ENCODE measurements at places on chromosomes 11 and 22.

- H3K4me1 ChIP-seq: peaks cover 4% of the 10 kb centered on the region
- no peaks in the 10 kb centered on the region for H3K36me3 ChIP-seq
- no peak for DNase-seq
- no peak overlapping the region for H3K4me3 ChIP-seq
These were observed 20.6 kb downstream of the TMPRSS6 start for GRCh38 chr22:37088750-37089408.

GRCh38 chr11:86949995-86950660 lies 5.1 kb downstream of the FZD4 start:
- no peak overlapping the region for H3K27ac ChIP-seq
- peaks cover 19% of the 10 kb centered on the region for H3K27me3 ChIP-seq
- H3K4me3 ChIP-seq: no peak overlapping the region
- H3K36me3 ChIP-seq: peaks cover 28% of the 10 kb centered on the region
- no peak for DNase-seq
- H3K4me1 ChIP-seq: peaks cover 34% of the 10 kb centered on the region

DNA sequence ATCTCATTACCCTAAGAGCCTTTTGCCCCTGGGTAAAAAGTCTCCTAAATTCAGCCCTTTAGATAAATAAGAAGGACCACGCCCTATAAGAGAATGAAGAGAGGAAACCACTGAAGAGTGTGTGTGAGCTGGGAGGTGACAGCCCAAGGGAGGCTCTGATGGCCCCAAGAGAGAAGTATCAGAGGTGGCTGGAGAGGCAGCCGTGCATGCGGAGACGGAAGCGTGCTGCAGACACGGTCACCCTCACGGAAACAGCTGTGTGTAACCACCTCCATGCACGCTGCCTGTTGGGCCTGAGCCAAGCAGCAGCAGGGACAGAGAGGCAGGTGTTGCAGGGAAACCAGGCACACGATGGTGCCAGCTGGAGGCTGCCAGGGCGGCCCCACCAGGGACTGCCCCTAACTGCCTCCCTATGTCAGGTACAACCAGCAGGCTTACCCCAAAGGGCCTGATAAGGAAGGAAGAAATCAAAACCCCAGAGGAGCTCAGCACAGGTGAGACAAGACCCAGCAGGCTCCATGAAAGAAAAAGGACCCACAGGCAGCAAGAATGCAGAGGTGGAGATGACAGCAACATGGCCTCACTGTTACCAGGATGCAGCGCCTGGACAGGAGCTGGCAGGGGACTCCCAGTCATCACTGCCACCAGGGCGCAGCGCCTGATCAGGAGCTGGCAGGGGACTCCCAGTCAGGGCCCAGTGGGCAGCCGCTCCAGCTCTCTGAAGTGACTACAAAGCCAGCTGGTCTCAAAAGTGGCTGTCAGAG lies 7.8 kb downstream of the LARGE2 start:
- H3K4me3 ChIP-seq: no peak overlapping the region
- H3K27ac ChIP-seq: peak overlapping the region; percentile 60
- no peaks in the 10 kb centered on the region for H3K27me3 ChIP-seq
- no peak for DNase-seq

- H3K36me3 ChIP-seq: no peaks in the 10 kb centered on the region
- DNase-seq: no peak
- H3K27me3 ChIP-seq: no peaks in the 10 kb centered on the region
- peaks cover 18% of the 10 kb centered on the region for H3K4me1 ChIP-seq
- no peak overlapping the region for H3K27ac ChIP-seq
These were observed 14.2 kb downstream of the SMPD1 start for GRCh38 chr11:6404342-6405051.

GRCh38 chr11:133070791-133071190 lies 461.5 kb downstream of the OPCML start:
- peak overlapping the region; percentile 15 for H3K4me3 ChIP-seq
- H3K27me3 ChIP-seq: no peaks in the 10 kb centered on the region
- H3K4me1 ChIP-seq: peaks cover 37% of the 10 kb centered on the region
- no peak for DNase-seq
- H3K36me3 ChIP-seq: no peaks in the 10 kb centered on the region

Data from WTC11 (cell line).